HFFc6 (cell line): ENCODE measurements at places on chromosomes 6 and 20.

- DNase-seq, result no peak
These were observed 40.5 kb upstream of the MPC1 start for GRCh38 chr6:166423051-166423745.

- no peak for DNase-seq
These were observed 22.2 kb downstream of the HLA-A start for GRCh38 chr6:29964518-29964886.

- DNase-seq, result peak; percentile 34
These were observed 92.5 kb downstream of the SESN1 start for GRCh38 chr6:109002051-109002697.

GRCh38 chr6:149268768-149269167 is 48.7 kb upstream of the TAB2 start:
- no peak for DNase-seq

- no peak for DNase-seq
These were observed 44.2 kb downstream of the BMP6 start for GRCh38 chr6:7770111-7770510.

GRCh38 chr20:37669062-37669772 is 24.6 kb upstream of the CTNNBL1 start:
- no peak for DNase-seq

DNA sequence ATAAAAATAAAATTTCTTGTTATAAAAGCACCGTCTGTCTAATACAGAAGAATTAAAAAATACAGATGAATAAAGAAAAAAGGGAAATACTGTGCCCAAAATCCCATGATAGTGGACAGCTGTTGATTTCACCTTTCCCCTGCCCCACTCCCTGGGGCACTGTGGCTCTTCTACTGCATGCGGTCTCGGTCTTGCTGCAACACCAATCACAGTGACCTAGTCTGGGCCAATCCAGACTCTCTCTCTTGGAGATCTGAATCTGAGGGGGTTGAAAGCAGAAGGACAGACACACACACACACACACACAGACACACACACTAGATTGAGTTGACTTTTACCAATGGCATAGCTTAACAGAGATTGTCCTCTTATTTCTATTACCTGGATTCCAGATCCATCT is 70.5 kb upstream of the FYN start:
- no peak for DNase-seq

DNA sequence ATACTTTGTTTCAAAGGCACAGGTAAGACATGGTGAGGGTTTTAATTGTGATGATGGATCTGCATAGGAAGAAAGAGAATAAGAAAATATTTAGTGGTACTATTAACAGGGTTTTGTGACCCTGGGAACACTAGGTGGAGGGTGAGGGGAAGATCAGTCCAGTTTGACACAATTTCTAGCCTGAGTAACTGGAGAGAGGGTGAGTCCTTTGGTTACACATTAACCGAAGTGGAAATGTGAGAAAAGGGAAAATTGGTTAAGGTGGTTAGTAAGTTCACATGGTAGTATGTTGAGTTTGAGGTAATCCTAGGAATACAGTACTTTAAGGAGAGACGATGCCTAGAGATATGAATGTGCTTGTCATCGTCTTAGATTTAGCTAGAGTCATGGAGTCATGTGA is 54.8 kb upstream of the POU3F2 start:
- DNase-seq, result no peak

DNA sequence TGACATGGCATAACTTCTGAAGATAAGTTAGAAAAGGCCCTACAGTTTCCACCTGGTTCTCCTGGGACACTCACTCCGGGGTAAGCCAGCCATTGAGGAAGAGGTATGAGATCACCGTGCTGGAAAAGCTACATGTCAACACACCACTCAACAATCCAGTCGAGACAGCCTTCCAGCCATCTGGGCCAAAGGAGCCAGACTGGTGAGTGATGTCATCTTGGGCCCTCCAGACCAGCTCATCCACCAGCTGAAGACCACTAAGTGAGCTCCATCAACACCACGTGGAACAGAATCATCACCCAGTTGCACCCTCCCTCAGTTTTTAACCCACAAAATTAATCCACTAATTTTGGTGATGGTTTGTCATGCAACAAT is 32.3 kb upstream of the RSPO4 start:
- no peak for DNase-seq

DNA sequence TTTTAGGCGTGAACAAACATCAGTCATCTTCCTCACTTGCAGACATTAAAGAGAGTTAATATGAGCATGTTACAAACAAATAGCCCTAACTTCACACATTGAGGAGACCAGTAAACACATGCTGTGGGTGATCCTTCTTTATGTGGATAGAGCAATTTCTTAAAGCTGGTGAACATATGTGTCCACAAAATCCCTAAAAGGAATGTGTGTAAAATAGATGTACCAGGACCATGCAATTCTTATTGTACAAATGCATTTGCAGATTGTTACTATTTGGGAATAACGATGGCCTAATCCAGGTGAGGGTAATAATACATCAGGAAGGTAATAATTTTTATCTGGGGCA is 228.9 kb downstream of the ALDH8A1 start:
- DNase-seq, result no peak

DNA sequence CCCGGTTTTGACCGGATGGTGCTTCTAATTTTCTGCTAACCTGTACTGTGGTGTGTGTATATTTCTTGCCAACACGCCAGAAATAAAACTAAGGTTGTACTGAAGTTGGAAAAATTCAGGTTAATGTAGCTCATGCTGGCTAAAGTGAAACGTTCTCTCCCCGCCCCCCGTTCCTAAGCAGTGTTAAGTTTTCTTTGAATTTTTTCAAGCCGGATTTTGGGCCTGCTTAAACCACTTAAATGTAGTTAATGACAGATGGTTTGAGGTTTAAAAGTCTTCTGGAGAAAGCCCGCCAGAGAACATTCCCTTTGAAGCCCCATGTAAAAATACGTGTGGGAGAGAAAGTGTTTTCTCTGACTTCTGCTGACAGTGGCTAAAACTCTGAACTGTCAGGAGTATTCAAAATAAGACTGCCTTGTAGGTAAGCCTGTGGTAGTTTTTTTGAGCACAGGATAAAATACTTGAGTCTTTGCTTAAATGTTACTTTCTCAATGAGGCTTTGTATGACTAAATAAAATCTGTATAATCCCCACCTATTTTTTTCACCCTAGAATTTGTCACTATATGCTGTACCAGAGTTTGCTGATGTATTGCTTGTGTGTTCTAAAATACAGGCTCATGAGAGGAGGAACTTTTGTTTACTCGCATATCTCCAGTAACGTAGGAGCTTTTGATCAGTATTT is 101.3 kb downstream of the OR2B2 start:
- DNase-seq, result no peak

- no peak for DNase-seq
These were observed 39.9 kb upstream of the TGM2 start for GRCh38 chr20:38205001-38205400.

- no peak for DNase-seq
These were observed 2.7 kb downstream of the BCAS1 start for GRCh38 chr20:54067606-54068174.

- no peak for DNase-seq
These were observed 60.9 kb downstream of the PGM3 start for GRCh38 chr6:83132121-83132520.

DNA sequence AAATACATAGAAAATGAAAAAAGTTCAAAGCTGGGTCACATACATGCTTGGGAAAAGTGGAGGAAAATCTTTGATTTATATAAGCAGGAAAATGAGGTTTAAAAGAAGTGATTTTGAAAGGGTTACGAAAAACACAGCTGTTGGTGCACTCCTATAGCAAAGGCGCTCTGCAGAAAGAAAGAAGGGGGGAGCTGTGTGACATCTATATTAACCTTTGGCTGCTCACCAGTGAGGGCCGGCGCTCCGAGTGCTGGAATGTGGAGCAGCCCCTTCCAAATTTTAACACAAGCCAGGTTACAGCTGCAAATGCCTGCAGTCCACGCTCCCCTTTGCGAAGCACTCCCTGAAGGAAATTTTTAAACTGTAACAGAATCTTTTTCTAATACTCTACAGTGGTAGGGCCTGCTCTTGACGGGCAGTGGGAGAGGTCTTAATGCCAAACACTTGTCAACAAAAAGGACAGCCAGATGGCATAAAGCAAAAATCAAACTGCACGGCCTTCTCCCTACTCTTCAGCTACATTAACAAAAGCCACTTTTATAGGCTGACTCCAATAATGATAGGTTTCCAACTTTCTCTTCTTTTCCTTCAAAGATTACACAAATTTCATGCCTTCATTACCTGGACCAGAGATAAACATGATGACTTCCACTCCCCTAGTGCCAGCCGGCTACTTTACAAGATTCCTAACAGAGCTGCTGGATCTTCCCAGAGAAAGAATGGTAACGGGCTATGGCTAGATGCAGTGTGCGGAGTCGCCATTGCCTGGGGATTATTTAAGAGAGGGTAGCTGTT is 4.8 kb downstream of the BMP7 start:
- no peak for DNase-seq

GRCh38 chr6:127796713-127797112 is 104.1 kb downstream of the THEMIS start:
- no peak for DNase-seq

- DNase-seq, result no peak
These were observed 430.7 kb upstream of the PTCHD4 start for GRCh38 chr6:48541649-48542048.

- DNase-seq, result no peak
These were observed 18.6 kb upstream of the TREM2 start for GRCh38 chr6:41181566-41181965.

DNA sequence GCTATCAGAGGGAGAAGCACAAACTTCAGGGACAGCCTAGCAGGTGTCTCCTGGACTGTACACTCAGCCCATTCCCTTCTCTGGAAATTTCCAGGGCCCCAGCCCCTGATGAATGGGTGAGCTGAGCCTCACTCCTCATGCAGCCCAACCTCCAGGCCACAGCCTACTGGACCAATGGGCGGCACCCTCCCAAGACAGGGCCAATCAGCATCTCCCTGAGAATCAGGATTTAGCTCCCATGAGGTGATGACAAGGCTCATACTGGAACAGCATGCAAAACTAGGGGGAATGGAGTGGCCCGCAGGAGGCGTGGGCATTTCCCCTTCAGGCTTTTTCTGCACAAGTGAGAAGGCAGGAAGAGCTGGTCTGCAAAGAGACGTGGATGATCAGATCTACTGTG is 29.0 kb downstream of the NFATC2 start:
- no peak for DNase-seq

DNA sequence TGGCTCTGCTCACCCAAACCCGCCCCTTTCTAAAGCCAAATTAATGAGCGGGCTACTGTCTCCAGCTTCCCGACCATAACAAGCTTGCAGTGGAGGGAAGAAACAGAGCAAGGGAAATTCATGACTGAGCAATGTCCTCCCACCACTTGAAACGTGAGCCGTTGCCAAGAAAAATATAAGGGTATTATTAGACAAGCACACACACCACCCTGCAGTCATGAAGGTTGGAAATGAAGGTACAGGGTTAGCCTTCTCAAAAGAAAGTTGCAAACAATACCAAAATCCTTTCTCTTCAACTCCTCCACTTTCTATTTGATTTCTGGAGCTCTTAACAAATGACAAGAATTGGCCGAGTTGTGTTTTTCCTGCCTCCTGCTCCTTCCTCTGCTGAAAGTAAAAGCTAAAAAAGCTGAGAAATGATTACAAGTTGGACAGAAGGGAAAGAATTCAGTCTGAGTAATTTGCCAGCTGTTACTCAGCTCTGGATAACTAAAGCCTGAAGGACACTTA is 151.1 kb upstream of the B3GAT2 start:
- peak; percentile 62 for DNase-seq

- no peak for DNase-seq
These were observed 44.0 kb downstream of the B4GALT5 start for GRCh38 chr20:49669601-49670189.

GRCh38 chr6:119076173-119076572 is 2.3 kb downstream of the FAM184A start:
- no peak for DNase-seq

DNA sequence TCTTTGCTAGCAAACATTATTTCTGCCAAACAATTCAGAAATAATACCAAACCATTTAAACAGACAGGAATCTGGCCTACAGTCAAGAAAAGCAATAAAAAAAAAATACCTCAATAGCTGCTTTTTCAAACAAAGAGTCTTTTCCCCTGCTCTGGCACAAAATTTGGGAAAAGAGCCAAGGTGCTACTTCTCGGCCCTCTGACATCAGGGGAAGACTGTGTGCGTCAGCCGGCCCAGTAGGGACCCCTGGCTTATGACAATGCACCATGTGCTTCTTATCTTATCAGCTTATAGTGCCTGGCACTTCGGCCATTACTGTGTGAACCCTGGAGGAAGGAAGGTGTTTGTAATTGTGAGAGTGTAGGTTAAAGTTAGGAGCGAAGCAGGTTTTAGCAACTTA is 89.4 kb downstream of the PDE10A start:
- DNase-seq, result no peak

DNA sequence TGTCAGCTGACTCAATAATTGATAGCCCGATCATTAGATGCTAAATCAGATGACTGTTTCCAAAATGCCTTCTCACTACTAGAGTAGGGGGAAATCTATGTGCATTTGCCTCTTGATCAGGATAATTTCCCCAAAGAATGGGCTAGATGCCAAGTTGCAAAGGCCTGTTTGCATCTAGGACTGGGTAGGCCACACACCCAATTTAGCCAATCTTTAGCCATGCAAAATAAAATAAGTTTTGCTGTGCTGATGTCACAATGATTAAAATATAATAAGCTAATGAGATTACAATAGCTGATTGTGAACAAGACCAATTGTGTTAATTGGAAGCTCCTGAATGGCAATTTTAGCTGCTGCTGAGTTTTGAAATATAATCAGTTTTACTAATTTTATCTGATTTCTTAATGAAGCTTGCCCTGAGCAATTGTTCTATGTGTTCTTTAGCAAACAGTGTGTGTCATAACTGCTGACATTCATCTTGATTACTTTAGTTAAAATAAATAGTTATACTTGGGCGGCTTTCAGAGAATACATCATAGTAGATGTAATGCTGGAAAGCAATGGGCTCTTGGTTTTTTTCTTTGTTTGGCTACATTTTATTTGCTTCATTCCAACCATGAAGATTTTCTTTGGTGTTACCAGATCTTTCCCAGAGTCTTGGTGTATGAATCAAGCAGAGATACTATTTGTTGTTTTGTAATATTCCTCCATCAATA is 973.2 kb upstream of the SLC35B3 start:
- DNase-seq, result peak; percentile 8

DNA sequence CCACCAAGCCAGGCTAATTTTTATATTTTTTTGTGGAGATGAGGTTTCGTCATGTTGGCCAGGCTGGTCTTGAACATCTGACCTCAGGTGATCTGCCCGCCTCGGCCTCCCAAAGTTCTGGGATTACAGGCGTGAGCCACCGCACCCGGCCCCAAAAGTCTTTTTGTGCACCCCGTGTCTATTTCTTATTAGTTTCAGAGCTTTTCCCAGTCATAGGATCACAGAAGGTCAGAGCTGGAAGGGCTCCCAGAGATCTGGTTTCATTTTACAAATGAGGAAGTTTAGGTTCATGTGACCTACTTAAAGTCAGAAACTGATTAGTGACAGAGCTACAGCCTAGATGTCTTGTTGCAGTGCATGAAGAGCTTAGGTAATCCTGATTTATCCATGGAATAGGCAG is 1.6 kb upstream of the OGFRL1 start:
- DNase-seq, result no peak

DNA sequence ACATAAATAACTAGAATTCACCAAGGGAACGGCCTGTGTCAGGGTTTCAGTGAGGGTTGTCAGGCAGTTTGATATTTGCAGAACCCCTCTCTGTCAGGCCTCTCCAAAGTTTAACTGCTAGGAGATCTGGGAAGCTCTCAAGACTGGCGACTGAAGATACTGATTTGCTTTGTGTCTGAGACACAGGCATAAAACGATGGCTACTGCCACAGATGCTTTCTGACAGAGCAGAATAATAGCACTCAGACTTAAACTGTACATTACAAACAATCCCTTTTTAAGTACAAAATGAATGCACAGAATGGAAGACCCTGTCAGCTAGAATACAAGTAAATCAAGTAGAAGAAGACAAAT is 7.2 kb upstream of the ATXN1 start:
- DNase-seq, result no peak
